Lower leg skin (tissue), 4 donors: ENCODE measurements at places on chromosomes 6 and 20. TPM values are rescaled to one million over a fixed set of nuclear protein-coding genes. Genes with fewer than 3 reads are reported as not detected.
A peak's percentile ranks its signal among the peaks of the same experiment; 100 is the strongest.

Gene MEP1A
- total RNA-seq = not detected

Gene BNIP5
- total RNA-seq = not detected

Gene CPNE5
- total RNA-seq = 0.23 TPM

Gene NFYA
- total RNA-seq = 13.6 TPM

Gene FNDC1
- not detected for total RNA-seq

Gene NOP56
- total RNA-seq = 64.7 TPM

Gene RANBP9
- 54.5 TPM for total RNA-seq

Gene OPN5
- total RNA-seq = not detected

Gene VSTM2L
- 6.6 TPM for total RNA-seq

Gene PSORS1C2
- 35.6 TPM for total RNA-seq

Gene IL17A
- total RNA-seq = not detected

Gene NNAT
- 1.8 TPM for total RNA-seq

GRCh38 chr20:30502670-30503069 lies 754.8 kb upstream of the DEFB115 start:
- DNase-seq = no peak

DNA sequence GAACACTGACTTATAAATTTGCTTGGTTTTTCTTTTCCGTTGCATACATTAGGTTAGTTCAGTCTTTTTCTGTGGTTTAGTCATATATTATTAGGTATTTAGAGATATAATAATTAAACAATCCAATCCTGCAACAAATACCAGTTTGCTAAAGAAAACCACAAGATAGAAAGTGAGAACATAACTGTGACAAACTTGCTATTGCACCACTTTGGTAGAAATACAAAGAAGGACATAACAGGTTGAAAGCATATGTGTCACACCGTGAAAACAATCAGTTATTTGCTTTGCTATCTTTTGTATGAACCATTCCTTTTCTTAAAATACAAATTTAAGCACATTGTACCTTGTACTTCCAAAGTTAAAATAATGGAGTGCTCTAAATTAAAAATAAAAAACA lies 42.0 kb upstream of the KCNQ5 start:
- DNase-seq = no peak

- DNase-seq = no peak
Observed at GRCh38 chr20:20024942-20025341, 7.8 kb downstream of the NAA20 start.

- no peak for DNase-seq
Observed at GRCh38 chr20:63766695-63767426, 27.3 kb downstream of the SLC2A4RG start.

DNA sequence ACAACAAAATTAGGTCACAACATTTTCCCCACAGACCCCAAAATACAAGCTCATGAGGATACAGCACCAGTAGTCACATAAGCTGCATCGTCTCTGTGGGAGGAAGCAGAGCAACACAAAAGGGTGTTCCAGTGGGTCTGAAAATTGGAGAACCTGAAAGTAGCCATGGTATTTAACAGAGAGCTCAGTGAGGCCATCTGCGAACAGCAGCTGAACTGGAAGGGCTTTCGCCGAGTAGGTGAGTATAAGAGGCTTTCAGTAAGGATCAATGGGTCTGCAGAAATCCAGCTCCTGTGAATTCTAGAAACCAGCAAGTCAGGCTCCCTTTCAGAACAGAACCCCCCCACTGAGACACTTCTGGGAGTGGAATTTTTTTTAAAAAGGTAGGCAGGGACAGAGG lies 120.0 kb upstream of the RREB1 start:
- no peak for DNase-seq

GRCh38 chr20:62675877-62676260 lies 32.8 kb upstream of the NTSR1 start:
- DNase-seq = no peak

GRCh38 chr6:30612213-30612612 lies 4.8 kb downstream of the PPP1R10 start:
- no peak for DNase-seq

- peak; percentile 58 for DNase-seq
Observed at GRCh38 chr6:166768761-166769160, 141.7 kb upstream of the RPS6KA2 start.

- DNase-seq = no peak
Observed at GRCh38 chr6:168292826-168293225, 26.8 kb downstream of the DACT2 start.

GRCh38 chr6:109770779-109771178 lies 79.7 kb downstream of the FIG4 start:
- no peak for DNase-seq

- DNase-seq = no peak
Observed at GRCh38 chr6:43189776-43190304, 7.8 kb downstream of the CUL9 start.

DNA sequence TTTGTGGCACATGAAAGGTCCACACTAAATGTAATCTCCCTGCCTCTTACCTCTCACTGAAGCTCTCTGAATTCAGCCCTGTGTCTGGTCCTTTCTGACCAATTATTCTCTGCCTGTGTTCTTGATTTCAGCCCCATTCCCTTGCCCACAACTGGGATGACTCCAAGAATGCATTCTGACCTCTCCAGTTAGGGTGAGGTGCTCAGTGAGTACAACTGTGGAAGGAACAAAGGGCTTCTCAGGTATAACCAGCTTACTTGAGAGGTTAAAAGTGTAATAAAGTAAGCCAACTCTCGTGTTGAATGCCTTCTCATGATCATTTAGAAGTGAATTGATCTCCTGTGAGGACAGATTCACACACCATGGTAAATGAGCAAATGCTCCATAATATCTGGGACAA lies 88.1 kb downstream of the GCLC start:
- no peak for DNase-seq

- DNase-seq = no peak
Observed at GRCh38 chr6:6559994-6560570, 28.4 kb upstream of the LY86 start.

DNA sequence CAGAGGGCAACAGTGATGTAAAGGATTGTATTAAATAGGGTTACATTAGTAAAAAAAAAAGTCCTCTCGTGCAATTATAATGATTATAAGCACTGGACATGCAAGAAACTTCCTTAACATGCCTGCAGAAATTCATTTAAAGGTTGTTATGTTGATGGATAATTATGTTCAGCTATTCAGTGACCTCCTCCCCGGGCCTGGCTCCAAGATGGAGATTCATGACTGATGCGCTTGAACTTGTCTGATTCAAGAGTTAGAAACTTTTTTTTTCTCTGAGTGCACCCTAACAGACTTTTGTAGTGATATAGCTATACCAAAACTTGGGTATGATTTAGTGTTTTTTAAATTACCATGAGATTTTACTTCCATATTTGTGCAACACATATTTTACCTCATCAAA lies 1170.0 kb upstream of the CITED2 start:
- no peak for DNase-seq

- peak; percentile 11 for DNase-seq
Observed at GRCh38 chr6:169225131-169225576, 28.5 kb downstream of the THBS2 start.

DNA sequence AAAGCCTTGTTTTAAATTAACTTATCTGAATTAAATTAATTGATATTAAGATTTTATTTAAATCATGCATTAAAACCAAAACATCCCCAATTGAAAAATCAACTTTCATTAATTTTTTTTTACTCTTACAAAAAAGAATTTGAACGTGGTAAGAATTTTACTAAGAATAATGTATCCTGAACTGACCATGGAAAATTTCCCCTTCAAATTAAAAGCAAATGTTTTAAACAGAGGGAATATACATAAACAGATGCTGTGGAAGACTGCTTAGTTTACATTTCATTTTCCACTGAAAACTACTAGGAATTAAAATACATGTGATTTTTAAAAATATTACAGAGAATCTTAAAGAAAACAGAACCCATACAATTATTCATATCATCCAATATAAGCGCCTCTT lies 2.3 kb downstream of the RNF24 start:
- no peak for DNase-seq

DNA sequence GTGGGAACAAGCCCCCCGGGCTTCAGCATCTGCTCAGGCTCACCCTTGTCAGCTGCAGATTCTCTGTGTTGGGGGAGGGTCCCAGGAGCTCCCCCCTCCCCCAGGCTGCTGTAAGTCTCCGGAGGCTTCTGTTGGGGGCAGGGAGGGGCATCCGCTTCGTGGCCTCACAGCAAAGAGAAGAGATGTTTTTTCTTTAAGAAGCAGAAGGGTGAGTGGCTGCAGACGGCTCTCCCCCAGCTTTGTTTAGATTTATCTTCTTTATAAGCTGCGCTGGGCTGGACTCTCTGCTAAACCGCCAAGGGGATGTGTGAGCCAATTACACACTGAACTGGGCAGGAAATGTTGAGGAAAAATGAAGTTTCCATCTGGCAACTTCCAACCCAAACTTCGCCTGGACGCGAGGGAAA lies 48.7 kb upstream of the GATA5 start:
- DNase-seq = no peak

DNA sequence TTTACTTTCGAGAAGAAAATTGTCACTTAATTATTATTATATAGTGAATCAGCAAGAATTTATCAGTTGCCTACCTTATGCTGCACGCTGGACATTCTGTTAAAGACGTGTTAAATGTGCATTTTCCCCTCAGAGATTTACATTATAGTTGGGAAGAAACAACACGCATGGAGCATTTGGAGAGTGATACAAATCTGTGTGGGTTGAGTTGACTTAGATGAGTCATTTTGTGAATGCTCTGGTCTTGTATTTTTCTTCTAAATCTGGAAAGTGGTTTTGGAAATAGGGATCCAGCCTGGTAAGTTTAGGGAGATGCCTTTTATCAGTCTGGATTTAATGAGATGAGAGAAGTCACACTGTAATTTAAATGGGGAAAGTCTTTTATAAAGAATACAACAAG lies 24.0 kb upstream of the SMIM26 start:
- DNase-seq = no peak

DNA sequence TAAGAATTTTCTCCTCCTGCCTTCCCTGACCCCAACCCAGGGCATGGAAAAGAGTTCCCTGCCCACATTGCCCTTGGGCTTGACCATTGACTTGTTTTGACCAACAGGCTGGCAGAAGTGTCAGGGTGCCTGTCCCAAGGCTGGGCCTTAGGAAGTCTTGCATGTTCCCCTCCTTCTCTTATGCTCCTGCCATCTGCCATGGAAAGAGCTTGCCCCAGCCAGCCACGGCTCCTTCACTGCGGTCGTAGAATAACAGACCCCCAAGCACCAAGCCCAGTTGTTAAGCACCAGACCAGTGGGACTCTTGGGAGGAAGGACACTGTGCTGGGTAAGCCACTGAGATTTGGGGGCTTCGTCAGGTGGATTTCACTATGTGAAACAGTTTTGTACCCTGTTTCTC lies 53.6 kb downstream of the SNX5 start:
- no peak for DNase-seq

- no peak for DNase-seq
Observed at GRCh38 chr6:15351631-15352030, 105.8 kb downstream of the JARID2 start.

DNA sequence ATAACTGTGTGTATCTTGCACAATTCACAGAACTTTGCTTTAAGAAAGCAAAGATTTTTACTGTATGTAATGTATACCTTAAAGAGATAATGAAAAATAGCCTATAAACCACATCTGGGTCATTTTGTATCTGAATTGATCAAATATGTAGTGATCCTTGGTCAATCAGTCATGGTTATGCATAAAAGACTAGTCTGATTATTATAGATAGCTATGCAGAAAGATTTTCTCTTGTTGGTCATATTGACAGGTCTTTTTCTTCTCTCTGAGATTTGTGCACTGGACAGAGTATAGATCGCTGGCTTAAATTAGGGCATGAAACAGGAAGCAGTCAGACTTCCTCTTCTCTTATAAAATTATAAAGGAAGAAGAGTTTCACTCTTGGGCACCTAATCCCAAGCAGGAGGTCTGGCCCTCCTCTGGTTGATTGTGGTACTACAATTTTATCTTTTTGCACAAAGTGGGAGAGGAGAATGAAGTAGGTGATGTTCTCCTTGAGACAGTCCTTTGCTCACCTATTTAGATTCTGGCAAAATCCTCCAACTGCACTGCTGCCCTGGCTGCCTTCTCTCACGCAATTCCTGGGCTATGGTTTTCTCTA lies 380.9 kb upstream of the RGS17 start:
- DNase-seq = no peak

- no peak for DNase-seq
Observed at GRCh38 chr6:139779988-139780774, 405.7 kb upstream of the CITED2 start.

- DNase-seq = peak; percentile 59
Observed at GRCh38 chr6:170529839-170530469, 23.2 kb downstream of the PSMB1 start.

- no peak for DNase-seq
Observed at GRCh38 chr6:21742238-21742660, 148.7 kb downstream of the SOX4 start.

DNA sequence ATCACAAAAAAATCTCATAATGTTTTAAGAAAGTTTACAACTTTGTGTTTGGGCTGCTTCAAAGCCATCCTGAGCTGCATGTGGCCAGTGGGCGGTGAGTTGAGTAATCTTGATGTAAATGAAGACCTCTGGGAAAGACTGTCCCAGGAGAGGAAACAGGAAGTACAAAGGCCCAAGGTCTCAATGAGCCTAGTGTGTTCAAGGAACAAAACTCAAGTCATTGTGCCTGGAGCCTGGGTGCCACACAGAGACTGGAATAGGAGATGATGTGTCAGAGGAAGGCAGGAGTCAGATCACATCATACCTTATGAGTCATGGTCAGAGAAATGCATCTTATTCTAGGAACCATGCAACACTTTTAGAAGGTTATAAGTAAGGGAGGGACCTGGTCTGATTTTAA lies 51.5 kb downstream of the COL19A1 start:
- no peak for DNase-seq

DNA sequence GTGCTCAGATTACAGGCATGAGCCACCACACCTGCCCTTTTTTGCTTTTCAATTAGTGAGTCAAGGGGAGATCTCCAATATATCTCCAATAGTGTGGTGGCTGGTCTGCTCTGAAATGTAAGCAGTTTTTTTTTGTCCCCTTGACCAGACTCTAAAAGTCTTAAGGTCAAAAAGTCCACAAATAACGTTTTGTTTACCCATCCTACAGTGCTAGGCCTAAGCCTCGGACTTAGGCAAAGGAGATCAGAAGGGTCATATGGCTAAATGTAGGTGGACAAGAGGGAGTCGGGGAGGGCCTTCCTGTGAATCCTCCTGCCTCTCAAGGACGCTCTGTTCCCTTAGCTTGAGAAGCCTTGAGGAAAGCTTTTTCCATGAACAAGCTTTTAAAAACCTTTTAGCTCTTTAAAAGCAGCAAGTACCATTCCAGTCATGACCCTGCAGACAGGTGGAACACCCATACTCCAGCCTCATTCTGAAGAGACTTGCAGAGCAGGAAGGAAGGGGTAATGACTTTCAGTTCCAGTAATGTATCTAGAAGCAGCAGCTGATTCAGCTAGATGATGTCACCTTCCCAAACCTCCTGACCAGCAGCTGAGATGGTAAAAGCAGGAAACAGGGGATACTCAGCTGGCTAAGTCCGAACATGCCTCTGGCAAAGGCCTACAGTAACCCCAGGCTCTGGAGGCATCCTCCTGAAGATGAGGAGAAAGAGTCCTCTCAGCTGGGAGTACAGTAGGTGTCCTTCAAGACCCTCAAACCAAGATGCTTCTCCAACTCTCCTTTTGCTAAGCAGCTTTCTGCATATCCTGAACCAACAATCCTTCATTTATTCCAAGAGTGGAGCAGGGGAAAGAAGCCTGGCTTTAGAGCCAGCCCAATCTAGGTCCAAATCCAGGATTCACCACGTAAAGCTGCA lies 23.6 kb downstream of the BCL2L1 start:
- DNase-seq = peak; percentile 90
